ENCODE measurements at places on chromosomes 12 and 14.

- DNase-seq = no peak
Measured at GRCh38 chr14:21054768-21055145, 2.9 kb upstream of the RNASE8 start.

DNA sequence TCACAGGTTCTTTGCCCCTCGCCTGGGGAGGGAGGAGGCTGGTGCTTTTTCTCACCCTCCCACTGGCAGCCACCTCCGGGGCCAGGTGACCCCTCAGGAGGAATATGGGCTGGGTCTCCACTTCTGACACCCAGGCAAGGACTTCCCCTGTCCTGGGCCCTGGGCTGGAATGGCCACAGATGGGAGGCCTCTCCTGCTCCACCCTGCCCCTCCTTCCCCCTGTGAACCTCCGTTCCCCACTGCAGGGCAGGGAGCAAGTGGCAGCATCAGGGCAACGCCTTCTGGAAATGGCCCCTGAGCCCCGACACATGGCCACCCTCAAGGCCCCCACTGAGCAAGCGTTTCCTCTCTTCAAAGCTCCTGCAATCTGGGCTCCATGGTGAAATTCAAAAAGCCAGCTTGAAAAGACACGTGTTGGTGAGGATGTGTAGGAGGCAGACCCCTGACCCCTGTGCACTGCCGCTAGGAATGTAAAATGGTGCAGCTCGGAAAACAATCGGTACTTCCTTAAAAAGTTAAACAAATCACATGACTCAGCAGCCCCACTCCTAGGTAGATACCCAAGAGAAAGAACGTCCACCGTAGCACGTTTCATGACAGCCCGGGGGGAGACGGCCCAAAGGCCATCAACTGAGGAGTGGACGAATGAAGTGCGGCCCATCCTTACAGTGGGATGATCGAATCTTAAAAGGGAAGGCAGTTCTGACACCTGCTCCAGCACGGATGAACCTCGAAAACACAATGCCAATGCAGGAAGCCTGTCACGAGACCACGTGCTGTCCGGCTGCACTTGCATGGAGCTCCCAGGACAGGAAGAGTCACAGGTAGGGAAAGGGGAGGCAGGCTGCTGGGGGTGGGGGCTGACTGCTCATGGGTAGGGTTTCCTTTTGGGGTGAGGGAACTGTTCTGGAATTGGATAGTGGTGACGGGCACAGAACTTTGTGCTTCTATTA is 11.5 kb downstream of the XRCC3 start:
- no peak for DNase-seq

DNA sequence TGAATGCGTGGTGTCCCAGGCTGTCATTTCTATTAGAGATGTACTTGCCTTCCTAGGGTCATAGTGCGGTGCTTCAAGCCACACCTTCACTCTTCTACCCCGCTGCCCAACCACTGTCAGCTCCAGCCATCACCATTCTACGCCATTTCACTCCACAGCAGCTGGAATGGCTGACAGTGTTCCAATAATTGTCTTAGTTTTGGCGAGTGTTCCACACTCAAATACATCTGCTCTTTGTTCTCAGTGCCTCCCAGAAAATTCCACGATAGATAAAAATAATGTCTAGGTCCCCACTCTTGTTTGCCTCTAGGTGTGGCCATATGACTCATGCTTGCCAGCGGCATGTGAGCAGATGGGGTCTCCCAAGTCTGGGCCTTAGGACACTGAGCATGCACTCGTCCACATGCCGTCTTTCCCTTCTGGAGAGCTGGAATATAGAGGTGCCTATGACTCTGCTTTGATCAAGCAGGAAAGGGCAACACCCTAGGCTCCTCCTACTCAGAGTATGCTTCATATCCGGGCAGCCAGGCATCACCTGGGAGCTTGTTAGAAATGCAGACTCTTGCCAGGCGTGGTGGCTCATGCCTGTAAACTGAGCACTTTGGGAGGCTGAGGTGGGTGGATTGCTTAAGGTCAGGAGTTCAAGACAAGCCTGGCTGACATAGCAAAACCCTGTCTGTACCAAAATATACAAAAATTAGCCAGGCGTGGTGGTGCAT is 163.0 kb downstream of the BRMS1L start:
- no peak for DNase-seq

DNA sequence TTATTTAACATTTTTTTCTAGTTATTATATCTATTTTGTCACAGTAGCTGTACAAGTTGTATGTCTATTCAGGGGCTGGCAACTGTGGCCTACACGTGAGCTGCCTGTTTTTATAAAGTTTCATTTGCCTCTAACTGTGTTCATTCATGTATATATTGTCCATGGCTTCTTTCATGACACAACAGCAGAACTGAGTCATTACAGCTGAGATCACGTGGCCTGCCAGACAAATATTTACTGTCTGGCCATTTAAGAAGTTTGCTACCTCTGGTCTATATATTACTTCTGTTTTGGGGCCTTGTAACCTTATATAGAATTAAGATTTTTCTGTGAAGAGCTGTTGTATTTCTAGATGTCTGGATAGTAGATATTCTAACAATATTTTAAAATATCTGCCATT is 37.9 kb downstream of the KIAA0586 start:
- DNase-seq = no peak

DNA sequence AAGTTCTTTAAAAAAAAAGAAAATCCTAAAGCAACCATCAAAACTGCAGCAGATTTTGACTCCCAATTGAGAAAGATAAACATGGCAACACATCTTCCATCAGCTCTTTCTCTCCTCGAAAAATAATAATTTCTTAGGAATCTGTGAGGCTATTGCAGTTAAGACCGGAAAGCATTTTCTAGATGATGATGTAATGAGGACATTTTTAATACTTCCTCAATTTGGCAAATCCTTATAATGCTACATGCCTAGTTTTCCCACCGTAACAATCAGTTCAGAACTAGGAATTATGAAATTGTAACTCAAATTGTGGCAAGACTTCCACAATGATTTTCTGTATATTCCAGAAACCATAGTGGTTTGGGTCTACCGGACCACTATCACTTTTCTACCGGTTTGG is 180.9 kb upstream of the PDE3A start:
- DNase-seq = no peak

- DNase-seq = no peak
Measured at GRCh38 chr14:77037215-77037937, 8.9 kb upstream of the IRF2BPL start.

DNA sequence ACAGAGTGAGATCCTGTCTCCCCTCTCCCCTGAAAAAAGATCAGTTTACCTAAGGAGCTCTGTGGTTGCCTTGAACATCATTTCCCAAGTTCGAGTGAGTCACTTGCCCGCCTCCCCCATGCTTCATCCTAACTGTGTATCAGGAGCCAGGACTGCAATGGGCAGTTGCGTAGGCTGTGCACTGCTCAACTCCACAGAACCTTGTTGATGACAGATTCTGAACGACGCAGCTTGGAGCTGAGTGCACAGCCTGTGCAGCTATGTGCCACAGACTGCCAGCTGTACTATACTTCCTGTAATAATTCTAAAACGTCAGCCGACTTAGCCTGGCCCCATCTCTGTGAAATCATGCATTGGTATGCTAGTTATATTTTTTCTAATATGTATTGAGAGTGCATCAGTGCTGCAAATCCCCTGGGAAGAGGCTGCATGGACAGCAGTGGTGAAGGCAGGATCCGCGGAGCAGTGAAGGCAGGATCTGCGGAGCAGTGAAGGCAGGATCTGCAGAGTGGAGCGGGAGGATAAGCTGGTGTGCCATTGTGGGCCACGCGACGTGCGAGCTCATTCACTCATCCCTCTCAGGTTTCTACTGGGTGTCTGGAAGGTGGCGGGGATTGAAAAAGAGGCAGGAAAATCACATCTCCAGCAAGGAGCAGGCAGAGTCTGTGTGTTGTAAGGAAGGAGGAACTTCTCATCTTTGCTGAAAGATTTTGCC is 80.8 kb downstream of the GALNT9 start:
- DNase-seq = no peak

GRCh38 chr14:72677664-72678063 is 216.2 kb downstream of the DPF3 start:
- no peak for DNase-seq

DNA sequence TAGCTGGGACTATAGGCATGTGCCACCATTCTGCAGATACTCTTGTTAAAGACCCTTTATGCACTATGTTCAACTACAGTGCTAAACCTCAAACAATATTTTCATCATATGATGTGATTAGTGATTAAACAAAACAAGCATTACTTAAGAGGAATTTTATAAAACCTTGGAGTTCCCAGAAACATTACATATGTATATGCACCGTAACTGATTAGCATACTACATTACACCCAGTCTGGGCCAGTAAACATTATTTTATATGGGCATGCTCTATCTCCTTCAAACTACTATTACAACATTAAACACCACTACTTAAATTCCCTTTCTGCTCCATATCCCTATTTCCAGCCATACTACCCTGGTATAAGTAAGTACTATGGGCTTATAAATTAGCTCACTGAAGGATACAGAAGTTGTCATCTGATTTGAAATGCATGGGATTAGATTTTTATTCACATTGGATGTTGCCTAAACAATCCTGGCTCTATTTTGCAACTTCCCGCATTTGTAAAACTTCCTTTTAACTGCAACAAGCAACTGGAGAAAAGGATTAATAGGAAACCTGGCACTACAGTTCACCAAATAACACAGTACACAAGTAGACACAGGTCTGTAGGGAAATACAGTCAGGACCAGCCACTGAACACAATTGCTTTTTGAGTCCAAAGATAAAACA is 205.8 kb downstream of the MED13L start:
- DNase-seq = no peak

- DNase-seq = no peak
Measured at GRCh38 chr12:116415408-116416108, 138.1 kb upstream of the MED13L start.

GRCh38 chr12:32336261-32336660 is 63.1 kb upstream of the FGD4 start:
- no peak for DNase-seq
